ENCODE measurements at places on chromosomes 3 and 15. TPM values are rescaled to one million over a fixed set of nuclear protein-coding genes. Genes with fewer than 3 reads are reported as not detected.
A peak's percentile ranks its signal among the peaks of the same experiment; 100 is the strongest.

DNA sequence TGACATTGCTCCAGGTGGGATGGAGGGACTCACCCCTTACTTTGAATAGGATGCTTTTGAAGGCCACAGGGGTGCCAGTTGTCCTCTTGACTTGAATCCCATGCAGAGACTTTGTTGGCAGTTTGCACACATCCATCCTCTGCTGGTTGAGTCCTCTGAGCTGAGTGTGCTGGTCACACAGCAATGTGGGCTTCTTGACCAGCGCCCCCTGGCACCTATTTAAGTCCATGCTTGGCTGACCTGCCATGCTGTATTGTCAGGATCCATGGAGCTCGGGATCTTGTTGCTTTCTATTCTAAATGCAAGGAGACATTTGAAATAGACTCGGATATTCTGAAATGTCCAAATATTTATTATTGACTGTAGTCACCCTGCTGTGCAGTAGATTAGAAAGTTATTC, 19.8 kb downstream of the RAB7A start:
- DNase-seq = no peak

GRCh38 chr3:161350916-161351315, 20.4 kb downstream of the SPTSSB start:
- no peak for DNase-seq

SEMA3G gene
- total RNA-seq = 0.10 TPM

GRCh38 chr3:73148682-73149081, 87.2 kb downstream of the EBLN2 start:
- DNase-seq = no peak

DNA sequence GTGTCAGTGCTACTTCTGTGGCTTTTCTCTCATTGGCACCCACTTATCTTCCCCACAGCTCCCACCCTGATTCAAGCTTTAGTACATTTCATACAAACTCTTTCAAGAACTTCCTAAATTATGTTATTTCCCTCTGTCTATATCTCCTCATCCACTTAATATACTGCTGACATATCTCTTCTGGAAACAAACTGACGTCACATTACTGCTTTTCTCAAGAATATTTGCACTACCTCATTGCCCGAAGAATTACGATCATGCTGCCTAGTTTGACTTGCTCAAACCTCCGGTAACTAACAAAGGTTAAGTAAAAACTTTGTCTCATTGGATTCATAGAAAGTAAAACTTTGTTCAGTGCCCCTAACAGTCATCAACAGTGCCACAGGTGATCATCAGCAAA, 76.5 kb downstream of the STAC start:
- DNase-seq = no peak

- DNase-seq = no peak
These were observed 25.7 kb upstream of the APEH start for GRCh38 chr3:49648354-49649019.

ZNF660 gene
- 8.3 TPM for total RNA-seq

CCR5 gene
- total RNA-seq = not detected

DNA sequence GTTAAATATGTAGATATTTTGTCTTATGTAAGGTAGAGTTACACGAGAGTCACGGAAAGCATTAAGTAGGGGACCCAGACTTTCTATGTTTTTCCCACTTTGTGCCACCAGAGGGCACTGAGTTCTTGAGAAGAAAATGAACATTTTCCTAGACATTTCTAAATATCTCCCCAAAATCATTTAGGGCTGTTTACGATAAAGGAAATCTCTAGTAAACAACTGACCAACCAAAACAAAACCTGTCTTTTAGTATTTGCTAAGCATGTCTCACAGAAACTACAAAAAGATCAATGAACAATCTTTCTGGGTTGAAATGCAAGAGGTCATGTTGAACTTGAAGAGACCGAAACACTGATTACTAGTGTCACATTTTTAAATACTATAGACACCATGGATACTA, 16.1 kb downstream of the POU1F1 start:
- DNase-seq = peak; percentile 37

DNA sequence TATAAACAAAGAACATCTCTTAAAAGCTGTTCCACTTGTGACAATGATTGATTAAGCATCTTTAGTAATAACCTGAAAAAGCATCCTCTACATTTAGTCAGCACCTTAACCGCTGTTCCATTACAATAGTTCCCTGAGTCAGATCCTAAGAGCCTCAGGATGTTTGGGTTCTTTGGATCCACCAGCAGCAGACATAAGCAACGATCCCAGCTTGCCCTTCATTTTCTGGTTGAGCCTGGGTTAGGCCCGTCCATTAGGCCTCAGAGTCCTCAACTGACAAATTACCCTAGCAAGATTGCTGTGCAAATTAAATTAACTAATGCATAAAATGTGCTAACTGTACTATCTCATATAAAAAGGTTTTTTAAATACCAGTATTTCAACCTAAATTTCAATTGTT, 42.3 kb upstream of the ROBO1 start:
- no peak for DNase-seq

ASB14 gene
- not detected for total RNA-seq

GRCh38 chr3:195337747-195338146, 66.8 kb upstream of the XXYLT1 start:
- no peak for DNase-seq

DNA sequence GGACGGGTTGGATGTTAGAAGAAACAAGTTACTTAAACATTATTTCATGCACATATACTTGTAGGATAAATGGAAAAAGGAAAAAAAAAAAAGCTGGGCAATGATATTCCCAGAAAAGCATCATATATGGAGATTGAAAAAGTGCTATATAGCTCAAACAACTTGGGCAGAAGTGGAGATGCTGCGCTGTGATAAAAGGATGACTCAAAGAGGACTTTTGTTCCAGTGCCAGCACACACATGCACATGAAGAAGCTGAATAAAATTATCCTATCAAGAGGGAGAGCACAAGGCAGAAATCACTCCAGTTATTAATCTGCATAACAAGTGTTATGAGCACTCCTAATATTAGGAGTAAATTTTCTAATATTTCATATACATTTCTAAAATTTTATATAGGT, 30.9 kb downstream of the FRMD4B start:
- DNase-seq = no peak

GRCh38 chr3:40961104-40961857, 238.0 kb upstream of the CTNNB1 start:
- DNase-seq = no peak

ZNF710 gene
- 6.3 TPM for total RNA-seq

DNA sequence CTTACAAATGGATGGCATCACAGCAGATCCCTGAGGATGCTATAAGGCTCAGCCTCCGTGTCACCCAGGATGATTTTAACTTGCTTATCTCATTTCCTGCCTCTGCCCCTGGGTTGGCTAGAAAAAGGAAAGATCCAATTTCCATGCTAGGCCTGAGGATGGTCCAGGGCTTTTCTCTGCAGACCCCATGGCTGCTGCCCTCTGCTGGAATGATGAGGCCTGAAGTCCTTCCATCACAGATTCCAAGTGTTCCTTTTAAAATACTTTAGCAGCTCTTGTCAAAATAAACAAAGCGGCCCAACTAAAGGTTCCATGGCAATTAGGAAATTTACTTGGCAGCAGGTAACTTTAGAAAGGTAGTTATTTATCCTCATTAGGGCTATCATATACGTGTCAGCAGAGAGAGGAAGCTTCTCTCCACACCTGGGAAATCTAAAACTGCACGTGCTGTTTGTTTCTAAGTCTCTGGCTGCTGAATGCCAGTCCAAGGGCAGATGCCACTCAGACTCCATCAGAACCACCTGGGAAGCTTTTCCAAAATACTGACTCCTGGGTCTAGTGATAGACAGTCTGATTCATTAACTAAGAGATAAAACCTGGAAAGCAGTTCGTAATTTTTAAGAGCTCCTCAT, 401.9 kb upstream of the IL12A start:
- DNase-seq = peak; percentile 76

DNA sequence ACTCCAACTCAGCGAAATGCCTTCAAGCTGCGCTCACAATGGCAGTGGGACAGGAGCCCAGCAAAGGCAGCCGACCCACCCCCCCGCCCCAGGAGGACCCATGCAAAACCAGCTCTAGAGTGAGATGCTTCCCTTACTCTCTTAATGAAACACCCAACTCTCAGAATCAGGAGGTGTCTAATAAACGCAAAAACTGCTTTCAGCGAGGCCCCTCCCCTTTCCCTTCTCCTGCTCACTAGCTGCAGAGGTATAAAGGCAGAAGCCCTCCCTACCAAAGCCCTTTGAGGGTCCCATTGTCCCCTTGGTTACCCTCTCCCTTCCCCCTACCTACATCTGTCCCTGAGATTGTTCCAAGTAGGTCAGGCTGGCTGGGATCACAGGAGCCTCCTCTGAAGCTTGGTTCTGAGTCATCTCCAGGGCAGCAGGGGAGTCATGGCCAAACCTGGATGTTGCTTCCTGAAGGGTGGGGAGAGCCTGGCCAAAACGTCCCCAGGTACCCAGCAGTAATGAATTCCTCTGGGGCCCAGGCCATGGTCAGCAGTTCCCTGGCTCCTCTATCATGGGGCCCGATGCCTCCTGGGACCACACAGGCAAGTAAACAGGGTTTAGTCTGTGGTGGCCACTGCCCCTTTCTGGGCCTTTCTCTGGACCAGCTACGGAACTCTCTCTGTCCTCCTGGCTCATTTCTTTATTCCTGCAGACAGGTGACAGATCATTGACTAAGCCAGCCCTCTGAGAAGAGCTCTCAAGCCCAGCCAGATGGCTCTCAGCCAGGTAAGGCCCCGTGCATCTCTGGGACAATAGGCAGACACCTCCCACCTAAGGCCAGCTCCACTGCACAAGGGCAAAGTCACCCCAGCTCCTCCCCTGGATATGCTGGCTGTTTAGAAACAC, 8.6 kb downstream of the KLHL25 start:
- DNase-seq = no peak

- DNase-seq = no peak
These were observed 119.6 kb downstream of the CHDH start for GRCh38 chr3:53726643-53727042.

DNA sequence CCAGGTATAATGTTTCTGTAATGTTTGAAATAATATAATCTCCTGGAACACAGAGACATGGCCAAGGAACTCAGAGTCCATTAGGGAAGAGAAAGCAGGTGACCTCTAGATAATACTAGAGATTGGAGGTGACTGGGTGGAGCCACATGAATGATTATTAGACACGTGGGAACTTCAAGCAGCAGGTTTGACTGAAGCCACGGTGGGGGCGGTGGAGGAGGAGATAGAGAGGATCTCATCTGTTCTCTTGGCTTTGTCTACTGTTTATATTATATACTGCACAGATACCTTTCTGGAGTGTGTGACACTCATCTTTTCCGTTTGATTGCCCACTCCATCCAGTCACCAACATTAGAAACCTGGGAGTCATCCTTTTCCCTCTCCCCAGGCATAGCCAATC, 33.7 kb downstream of the KIF7 start:
- DNase-seq = no peak

ECT2 gene
- 43.9 TPM for total RNA-seq

CCDC32 gene
- 15.3 TPM for total RNA-seq

DNA sequence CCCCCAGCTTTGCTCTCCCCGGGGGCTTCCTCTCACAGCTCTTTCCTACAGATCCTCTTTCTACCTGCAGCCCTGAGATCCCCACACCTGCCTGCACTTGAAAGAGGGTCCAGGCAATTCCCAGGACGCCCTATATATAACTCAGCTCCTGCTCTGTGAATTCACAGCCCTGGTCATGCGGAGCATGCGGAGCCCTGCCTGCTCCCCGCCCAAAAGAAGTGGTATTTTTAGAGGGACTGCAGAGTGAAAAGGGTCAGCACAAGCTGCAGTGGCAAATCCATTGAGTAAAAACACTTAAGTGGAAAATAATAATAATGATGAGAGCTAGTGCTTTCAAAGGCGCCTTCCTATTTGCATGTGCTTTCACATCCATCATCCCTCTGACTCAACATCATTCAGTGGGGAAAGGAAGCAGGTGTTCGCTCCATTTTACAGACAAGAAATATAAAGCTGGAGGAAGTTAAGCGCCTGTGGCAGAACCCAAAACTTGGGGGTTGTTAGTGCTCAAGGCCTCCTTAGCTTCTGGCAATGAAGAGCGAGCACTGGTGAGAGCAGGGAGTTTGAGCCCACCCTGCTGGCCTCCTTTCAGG, 76.3 kb upstream of the LIPC start:
- no peak for DNase-seq

DNA sequence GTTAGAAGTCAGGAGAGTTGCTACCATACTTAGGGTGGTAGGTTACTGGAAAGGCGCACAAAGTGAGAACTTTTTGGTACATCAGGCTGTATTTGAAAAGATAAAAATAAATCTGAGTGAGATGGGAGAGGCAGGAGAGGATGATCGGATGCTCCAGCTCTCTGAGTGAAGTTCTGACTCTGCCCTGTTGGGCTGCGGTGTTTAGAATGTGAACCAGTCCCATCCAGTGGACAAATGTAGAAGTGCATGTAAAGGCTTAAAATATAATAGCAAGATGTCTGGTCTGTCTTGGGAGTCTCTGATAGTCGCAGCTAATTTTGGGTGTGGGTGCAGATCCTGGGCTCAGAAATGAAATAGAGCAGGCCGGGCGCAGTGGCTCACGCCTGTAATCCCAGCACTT, 30.4 kb downstream of the ACKR2 start:
- no peak for DNase-seq

GRCh38 chr3:32443478-32443877, 51.8 kb downstream of the CMTM7 start:
- no peak for DNase-seq

GRCh38 chr3:97821287-97821773, 481 bp upstream of the CRYBG3 start:
- no peak for DNase-seq

HPS3 gene
- total RNA-seq = 14.2 TPM

STRC gene
- total RNA-seq = 0.42 TPM

DNA sequence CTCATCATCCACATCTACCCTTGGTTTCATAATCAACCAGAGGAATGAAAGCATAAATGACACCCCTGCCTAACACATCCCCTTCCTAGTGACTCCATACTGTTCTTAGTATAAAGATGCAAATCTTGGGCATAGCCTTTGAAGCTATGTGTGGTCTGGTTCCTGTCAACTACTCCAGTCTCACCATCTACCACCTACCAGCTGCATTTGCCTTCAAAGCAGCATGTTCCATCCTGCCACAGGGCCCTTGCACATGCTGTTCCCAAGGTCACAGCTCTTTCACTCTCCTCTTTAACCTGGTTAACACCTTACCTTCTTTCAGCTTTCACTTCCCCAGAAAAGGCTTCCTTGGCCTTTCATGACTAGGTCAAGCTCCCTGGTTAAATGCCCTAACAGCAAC, 62.3 kb upstream of the ARHGEF3 start:
- DNase-seq = no peak

DNA sequence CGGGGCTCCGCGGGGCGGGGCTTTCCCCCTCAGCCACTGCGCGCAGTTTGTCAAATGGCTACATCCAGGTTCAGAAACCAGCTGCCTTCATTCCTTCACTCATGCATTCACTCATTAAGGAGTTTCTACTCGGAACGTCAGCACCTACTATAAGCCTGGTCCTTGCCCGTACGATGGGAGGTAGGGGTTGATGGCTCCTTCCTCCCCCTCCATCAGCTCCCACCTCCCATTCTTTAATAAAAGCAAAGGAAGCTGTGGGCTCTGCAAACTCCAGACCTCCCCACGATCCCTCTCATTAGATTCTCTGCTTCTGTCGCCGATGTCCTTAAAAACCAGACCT, 267 bp upstream of the CFAP92 start:
- no peak for DNase-seq

- no peak for DNase-seq
These were observed 2.9 kb downstream of the HDDC3 start for GRCh38 chr15:90929246-90930019.

GRCh38 chr3:183202004-183202722, 39.6 kb upstream of the LAMP3 start:
- no peak for DNase-seq

FILIP1L gene
- total RNA-seq = 3.7 TPM

All from SJCRH30 (cell line).